ENCODE measurements at places on chromosomes 3 and 15.

- DNase-seq = no peak
These were observed 112.9 kb downstream of the ULK4 start for GRCh38 chr3:41848753-41849574.

DNA sequence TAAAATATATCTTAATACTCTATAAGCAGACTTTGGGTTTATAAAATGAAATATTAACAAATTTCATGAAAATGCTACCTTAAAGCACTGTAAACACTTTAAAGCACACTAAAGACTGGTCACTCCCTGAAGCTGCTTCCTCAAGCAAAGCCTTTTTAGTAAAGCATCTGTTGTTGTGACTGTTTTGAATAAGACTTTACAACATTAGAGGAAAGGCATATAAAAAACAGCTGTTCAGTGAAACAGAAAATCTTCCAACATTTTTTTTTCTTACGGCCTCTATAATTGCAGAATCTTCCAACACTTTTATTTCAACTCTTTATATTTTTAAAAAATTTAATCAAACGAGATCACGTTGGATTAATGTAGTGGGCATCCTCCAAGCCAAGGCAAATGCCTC lies 48.1 kb downstream of the GRK7 start:
- no peak for DNase-seq

GRCh38 chr15:66850078-66850991 lies 148.3 kb downstream of the SMAD6 start:
- no peak for DNase-seq

- peak; percentile 32 for DNase-seq
These were observed 13.4 kb upstream of the FAM98B start for GRCh38 chr15:38440353-38441129.

DNA sequence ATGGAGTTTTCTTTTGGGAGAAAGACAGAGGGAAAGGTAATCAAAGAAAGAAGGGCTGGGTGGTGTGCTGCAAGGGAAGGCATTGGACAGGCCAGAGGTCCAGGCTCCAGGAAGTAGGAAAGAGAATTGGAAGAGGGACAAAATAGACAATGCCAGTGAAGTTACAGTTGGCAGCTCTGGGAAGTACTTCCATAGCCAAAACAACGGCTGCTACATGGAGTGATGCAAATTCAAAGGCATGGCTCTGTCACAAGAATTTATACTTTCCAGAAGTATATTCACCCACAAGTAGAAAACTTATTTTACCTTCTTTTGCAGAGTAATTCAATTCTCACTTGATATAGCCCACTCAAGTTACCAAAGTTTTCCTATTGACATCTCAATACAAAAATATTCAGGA lies 191.5 kb downstream of the TNIK start:
- DNase-seq = no peak

- no peak for DNase-seq
These were observed 10.0 kb upstream of the ST8SIA2 start for GRCh38 chr15:92383519-92384324.

GRCh38 chr15:45855907-45856579 lies 221.2 kb downstream of the SQOR start:
- DNase-seq = no peak

- no peak for DNase-seq
These were observed 217.8 kb downstream of the SOX2 start for GRCh38 chr3:181929501-181929900.

DNA sequence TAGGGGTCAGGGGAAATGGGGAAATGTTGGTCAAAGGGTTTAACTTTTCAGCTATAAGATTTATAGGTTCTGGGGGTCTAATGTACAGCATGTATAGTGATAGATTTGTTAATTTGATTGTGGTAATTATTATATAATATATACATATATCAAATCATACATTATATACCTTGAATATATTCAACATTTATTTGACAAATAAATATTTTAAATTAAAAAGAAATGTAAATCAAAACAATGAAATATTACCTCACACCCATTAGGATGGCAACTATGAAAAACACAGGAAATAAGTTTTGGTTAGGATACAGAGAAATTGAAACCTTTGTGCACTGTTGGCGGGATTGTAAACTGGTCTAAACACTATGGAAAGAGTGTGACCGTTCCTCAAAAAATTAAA lies 85.0 kb upstream of the SLCO2A1 start:
- DNase-seq = no peak

DNA sequence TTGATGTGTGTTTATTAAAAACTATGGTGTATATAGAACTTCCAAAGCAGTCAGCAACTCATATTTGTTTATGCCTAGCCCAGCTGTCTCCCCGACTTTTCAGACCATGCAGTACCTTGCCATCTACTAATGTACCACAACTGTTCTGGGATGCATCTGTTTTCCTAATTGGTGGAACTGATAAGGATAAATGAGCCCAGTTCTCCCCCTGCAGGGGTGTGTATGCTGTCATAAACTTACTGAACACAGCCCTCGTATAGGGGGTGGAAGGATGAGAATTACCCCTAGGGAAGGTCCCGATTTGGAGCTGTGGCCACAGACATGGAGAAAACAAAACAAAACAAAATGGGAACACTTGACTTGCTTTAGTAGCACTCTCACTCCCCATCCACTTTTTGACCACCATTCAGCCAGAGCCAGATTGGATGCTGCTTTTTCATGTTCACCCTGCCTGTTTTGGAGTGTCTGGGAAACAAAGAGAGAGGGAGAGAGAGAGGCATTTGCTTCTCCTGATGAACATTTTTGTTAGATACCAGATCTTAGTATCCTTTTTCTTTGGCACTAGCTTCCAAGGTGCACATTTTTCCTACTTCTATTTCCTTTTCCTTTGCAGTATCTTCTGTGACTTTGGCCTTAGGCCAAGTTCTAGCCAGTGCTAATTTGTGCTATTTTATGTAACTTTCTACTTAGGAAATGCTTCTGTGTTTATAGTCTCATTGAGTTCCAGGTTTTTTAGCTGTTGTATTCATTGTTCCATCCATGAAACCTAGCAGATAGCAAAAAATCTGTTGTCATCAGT lies 29.1 kb downstream of the CADM2 start:
- DNase-seq = no peak

GRCh38 chr3:155365178-155365783 lies 71.8 kb upstream of the STRIT1 start:
- DNase-seq = no peak

GRCh38 chr3:149352556-149352955 lies 19.1 kb upstream of the TM4SF18 start:
- DNase-seq = no peak

- no peak for DNase-seq
These were observed 118.5 kb upstream of the LMOD3 start for GRCh38 chr3:69240651-69241568.

DNA sequence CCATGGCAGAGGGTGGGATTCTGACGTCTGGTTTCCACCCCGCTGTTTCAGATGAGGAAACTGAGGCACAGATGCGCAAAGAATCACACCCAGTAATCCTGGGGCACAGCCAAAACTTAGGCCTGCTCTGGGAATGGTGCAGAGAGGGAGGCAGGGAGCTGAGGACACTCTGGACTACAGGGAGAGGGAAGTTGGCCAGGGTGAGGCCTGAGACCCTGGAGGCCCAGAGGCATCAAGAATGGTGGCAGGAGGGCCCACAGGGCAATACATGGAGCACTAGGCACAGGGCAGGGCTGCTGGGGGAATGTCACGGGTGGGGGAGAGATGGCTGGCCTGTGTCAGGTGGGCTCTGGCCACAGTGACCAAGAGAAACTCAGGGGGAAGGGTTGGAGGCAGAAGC lies 63.6 kb downstream of the TLE3 start:
- no peak for DNase-seq

- DNase-seq = no peak
These were observed 41.9 kb downstream of the CTNNB1 start for GRCh38 chr3:41241161-41241560.

DNA sequence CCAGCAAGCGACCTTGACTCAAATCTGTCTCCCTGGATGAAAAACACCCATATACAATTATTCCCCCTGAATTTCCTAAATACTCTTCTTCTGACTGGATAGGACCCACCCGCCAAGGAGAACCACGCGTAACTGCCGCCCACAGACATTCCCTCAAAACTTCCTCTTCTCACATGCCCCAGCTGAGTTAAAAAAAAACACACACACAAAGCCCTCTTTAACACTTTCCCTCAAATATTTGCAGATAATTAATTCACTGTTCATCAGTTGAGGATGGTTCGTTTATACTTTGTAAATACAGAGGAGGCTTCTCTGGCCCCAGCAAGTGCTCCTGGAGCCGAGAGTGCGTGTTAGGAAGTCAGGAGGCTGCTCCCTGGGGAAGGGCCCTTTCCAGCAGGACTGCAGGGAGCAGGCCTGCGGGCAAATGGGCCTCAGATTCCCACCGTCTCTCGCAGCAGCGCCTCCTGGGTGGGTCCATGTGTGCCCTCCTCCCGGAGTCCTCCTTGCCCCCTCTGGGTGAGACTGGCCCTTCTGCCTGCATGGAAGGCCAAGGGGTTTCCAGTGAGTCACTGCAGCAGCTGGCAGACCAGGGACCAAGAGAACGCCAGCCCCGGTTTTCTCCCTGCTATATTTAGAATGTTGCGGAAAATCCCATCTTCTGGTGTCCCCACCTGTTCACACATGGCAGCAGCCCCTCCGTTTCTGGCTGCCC lies 46.8 kb downstream of the MGLL start:
- no peak for DNase-seq

GRCh38 chr15:55613727-55614126 lies 25.6 kb upstream of the PYGO1 start:
- no peak for DNase-seq

DNA sequence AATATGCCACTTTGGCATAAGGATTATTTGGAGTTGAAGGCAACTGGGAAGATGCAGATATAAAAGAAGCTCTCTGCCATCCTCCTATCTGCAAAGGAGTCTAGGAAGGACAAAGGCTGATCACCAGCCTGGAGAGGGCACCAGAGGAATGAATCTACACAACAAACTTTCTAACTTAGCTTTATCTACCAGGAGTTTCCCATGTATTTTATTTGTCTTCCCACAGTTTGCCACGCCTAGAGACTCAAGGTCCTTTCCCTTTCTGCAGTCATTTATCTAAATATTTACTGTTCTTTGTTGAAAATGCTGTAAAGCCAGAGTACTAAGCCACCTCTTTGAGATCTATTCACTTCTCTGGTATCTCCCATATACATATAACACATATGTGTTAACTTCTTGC lies 32.2 kb downstream of the GPR176 start:
- DNase-seq = no peak

DNA sequence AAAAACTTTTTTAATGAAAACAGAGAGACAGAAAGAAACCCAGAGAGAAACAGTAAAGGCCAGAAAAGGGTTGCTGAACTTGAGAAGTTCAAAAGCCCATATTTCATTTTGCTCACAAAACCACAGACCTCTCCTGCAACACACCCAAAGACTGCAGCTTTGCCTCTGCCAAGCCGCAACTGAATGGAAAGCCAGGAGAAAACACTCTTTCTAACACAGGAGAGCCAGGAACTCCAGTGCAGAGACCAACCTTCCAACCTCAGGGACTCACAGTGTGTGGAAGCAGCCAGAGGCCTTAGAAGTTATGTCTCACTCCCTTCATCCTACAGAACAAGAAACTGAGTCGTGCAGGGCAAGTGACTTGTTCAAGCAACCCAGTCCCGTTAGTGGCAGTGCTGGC lies 163.1 kb upstream of the HES1 start:
- no peak for DNase-seq

DNA sequence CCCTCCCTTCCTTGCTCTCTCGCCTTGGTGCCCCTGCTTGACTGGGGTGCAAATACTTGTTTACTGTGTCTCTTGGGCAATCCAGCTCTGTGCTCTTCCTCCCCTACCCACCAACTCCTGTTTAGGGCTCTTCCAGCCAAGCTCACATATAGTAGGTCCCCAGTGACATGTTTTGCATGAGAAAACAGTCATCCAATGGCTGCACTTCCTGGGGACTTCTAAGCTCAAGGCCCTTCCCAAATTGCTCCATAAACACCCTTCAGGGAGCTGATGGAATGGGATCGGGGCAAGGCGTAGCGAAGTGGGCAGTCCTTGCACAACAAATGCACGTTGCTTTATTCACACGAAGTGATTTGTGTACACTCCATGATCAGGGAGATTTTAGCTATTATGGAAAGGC lies 9.4 kb upstream of the COPG1 start:
- DNase-seq = no peak

DNA sequence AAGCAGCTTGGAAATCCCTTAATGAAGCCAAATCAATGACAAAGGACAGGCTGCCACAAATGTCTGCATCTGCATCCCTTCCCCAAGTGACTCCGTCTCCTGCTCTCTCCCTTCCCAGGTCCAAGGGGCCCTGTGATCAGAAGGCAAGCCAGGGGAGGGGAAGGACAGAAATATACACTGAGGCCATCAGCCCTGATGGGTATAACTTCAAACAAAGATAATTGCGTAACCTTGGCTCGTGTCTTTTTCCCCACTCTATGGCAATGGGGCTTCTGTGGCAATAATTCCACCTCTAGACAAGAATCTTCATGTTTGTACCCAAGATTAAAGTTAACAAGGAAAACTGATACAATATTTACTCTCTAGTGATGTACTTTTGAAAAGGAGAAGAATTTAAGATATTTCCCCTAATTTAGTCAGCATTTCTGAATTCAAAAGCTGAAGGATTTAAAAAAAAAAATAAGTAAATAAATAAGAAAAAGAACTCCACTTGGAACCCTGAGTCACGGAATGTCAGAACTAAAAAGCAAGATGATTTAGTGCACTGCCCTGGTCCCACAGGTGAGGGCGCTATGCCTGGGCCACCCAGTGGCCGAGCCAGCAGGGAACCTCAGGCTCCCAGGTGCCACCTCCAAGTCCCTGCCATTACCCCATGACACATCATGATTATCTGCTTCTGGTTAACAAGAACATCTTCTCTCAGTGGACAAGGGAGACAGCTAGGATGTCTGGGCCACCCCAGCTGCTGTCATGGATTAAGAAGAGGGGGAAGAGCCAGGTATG lies 154.5 kb downstream of the STT3B start:
- DNase-seq = no peak

GRCh38 chr3:53837331-53837730 lies 8.9 kb downstream of the CHDH start:
- no peak for DNase-seq

Measured in activated T-cell treated with anti-CD3 and anti-CD28 coated beads, Interleukin-2, amount 50 U/mL, for 1 hour (primary cell).